Smooth muscle cell of the umbilical artery (primary cell): ENCODE measurements at places on chromosomes 4 and X. TPM values are rescaled to one million over a fixed set of nuclear protein-coding genes. Genes with fewer than 3 reads are reported as not detected.

SATL1 gene
- total RNA-seq: not detected in 2 replicates

XG gene
- 0.59 and 1.7 TPM in 2 replicates for total RNA-seq

BEND2 gene
- not detected in 2 replicates for total RNA-seq

GAGE1 gene
- not detected in 2 replicates for total RNA-seq

UNC5C gene
- not detected in 2 replicates for total RNA-seq

RRH gene
- not detected in 2 replicates for total RNA-seq

REELD1 gene
- total RNA-seq: not detected in 2 replicates

ARHGAP6 gene
- total RNA-seq: 0.09 and 0.30 TPM in 2 replicates

ARHGAP4 gene
- 0.97 and 2.1 TPM in 2 replicates for total RNA-seq

CXCR3 gene
- not detected in 2 replicates for total RNA-seq

ABLIM2 gene
- 0.09 TPM in 1 of 2 replicates, not detected in the other for total RNA-seq

MUC7 gene
- total RNA-seq: not detected in 2 replicates

ATP8A1 gene
- total RNA-seq: 0.59 and 0.65 TPM in 2 replicates

PSAPL1 gene
- total RNA-seq: not detected in 2 replicates

HNRNPDL gene
- 116 and 178 TPM in 2 replicates for total RNA-seq

IL2 gene
- total RNA-seq: not detected in 2 replicates

NAA11 gene
- total RNA-seq: not detected in 2 replicates

SSX1 gene
- total RNA-seq: not detected in 2 replicates

LONRF3 gene
- 0.28 and 0.59 TPM in 2 replicates for total RNA-seq

CYSLTR1 gene
- not detected in 2 replicates for total RNA-seq

SLC10A4 gene
- not detected in 2 replicates for total RNA-seq

CSAG3 gene
- total RNA-seq: not detected in 2 replicates

ZCCHC18 gene
- 0.30 and 0.88 TPM in 2 replicates for total RNA-seq

FAM47A gene
- not detected in 2 replicates for total RNA-seq

SLC2A9 gene
- total RNA-seq: 2.7 and 6.5 TPM in 2 replicates

PCDH10 gene
- 73.0 and 99.5 TPM in 2 replicates for total RNA-seq

F11 gene
- total RNA-seq: not detected in 2 replicates

IL3RA gene
- total RNA-seq: not detected in 2 replicates

PLP1 gene
- not detected in 2 replicates for total RNA-seq

PRICKLE3 gene
- total RNA-seq: 9.8 and 14.8 TPM in 2 replicates

HAUS7 gene
- 14.3 and 18.2 TPM in 2 replicates for total RNA-seq

TACR3 gene
- not detected in 2 replicates for total RNA-seq

UGT2A1 gene
- not detected in 2 replicates for total RNA-seq

P2RY8 gene
- total RNA-seq: under 0.01 TPM in 1 of 2 replicates, not detected in the other

IL21 gene
- not detected in 2 replicates for total RNA-seq

MAGEA2 gene
- total RNA-seq: not detected in 2 replicates

TRIM75 gene
- total RNA-seq: not detected in 2 replicates

PCDH18 gene
- total RNA-seq: 9.7 and 30.0 TPM in 2 replicates

SPACA5 gene
- total RNA-seq: not detected in 2 replicates

IGSF1 gene
- total RNA-seq: 0.14 TPM in 1 of 2 replicates, not detected in the other

BMPR1B gene
- 0.30 and 0.74 TPM in 2 replicates for total RNA-seq

F8A3 gene
- total RNA-seq: 0.78 and 2.1 TPM in 2 replicates

IL13RA2 gene
- total RNA-seq: 35.6 and 63.2 TPM in 2 replicates

P2RY4 gene
- 0.14 TPM in 1 of 2 replicates, not detected in the other for total RNA-seq

MBNL3 gene
- 0.30 and 2.0 TPM in 2 replicates for total RNA-seq

ARHGEF6 gene
- 9.8 and 20.8 TPM in 2 replicates for total RNA-seq

PNMA6F gene
- not detected in 2 replicates for total RNA-seq

TMEM154 gene
- total RNA-seq: 4.8 and 9.8 TPM in 2 replicates

SMAD1 gene
- total RNA-seq: 12.1 and 16.9 TPM in 2 replicates

FABP2 gene
- total RNA-seq: not detected in 2 replicates

SYN1 gene
- under 0.01 and 0.14 TPM in 2 replicates for total RNA-seq
